CD8-positive, alpha-beta memory T cell (primary cell): ENCODE measurements at places on chromosomes 11 and 22. TPM values are rescaled to one million over a fixed set of nuclear protein-coding genes. Genes with fewer than 3 reads are reported as not detected.

DNA sequence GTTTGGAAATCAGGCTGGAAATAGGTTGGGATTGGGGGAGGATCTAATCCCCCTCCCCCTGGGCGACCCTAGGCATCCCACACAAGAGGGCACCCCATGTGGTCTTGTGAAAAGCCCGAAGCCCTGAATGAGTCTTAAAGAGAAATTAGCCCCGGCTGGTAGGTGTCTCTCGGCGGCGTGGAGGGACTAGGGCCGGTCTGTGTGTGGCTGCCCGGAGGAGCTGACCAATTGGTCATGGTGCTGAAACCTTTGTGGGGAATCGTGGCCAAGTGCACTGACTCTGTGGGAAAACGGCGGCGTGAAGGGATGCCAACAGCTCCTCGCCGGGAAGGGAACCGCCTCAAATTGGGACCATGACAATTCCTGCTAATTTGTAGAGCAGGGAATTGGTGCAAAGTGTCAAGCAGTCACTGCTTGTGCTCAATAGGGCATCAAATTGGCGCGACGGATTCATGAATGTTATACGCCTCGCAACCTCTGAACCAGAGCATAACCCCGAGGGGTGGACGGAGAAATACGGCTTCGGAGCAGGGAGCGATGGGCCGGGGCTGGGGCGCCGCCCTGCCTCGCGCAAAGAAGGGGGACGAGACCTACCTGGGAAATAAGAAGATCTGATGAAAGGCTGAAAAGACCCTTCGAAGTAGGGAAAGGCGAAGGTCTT lies 1.5 kb downstream of the DBX1 start:
- no peak for DNase-seq

GRCh38 chr22:39707816-39708215 lies 137.3 kb downstream of the CACNA1I start:
- DNase-seq = no peak

DNA sequence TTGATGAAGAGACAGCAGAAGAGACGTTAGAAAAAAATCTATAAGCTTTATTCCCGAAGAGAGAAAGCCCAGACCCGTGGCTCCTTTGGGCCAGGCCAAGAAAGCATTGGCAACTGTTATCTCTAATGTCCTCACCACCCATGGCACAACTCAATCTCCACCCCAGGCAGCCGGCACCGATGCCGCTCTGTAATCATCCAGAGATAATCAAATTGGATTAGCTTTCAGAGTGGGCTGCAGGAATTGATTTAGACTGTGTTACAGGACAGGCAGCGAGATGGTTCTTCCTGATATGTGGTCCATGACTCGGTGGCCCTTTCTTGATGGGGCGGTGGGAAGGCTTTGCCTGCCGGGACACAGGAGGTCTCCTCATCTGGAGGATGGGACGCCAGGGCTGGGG lies 383.9 kb downstream of the TBC1D22A start:
- no peak for DNase-seq

DNA sequence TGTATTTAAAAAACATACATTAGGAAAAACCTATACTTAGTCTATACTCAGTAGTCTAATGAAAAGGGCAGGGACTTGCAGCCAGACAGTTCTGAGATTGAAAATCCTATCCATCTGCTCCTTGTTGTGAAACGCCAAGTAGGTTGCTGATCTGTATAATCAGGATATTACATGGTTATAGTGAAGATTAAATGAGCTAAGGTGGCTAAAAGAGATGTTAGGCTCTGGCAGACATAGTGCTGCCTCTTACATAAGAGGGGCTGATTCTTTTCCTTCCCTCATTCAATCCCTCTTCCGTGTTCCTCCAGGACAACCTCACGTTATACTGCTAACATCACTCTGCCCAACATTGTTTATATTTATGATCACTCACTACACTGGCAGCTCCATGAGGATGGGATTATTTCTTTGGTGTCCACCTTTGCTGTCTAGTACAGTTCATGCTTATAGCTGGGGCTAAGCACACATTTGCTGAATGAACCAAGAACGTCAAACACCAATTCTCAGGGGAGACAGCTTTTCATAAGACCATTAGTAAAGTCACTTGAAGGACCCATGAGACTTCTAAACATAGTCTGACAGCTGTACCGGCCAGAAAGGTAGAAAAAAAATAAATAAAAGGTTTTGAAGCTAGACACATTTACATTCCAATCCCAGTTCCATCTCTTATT lies 46.3 kb downstream of the GAB2 start:
- no peak for DNase-seq

MYRF gene
- total RNA-seq = 0.93 TPM

HINFP gene
- total RNA-seq = 26.8 TPM

CELSR1 gene
- 0.15 TPM for total RNA-seq
